ENCODE measurements at places on chromosomes 5 and 9. TPM values are rescaled to one million over a fixed set of nuclear protein-coding genes. Genes with fewer than 3 reads are reported as not detected.

ADAMTSL2 gene
- 0.26 TPM for total RNA-seq

FANCC gene
- 21.4 TPM for total RNA-seq

NR2F1 gene
- total RNA-seq, result 55.0 TPM

PSD2 gene
- total RNA-seq, result not detected

TAF11L10 gene
- not detected for total RNA-seq

NUTM2G gene
- total RNA-seq, result not detected

NTRK2 gene
- 13.5 TPM for total RNA-seq

ZNF300 gene
- 6.8 TPM for total RNA-seq

CENPK gene
- not detected for total RNA-seq

MSH3 gene
- 21.0 TPM for total RNA-seq

KCNN2 gene
- total RNA-seq, result 3.6 TPM

PCDHGB3 gene
- 5.9 TPM for total RNA-seq

IRX2 gene
- 0.77 TPM for total RNA-seq

WDR38 gene
- 1.9 TPM for total RNA-seq

CDX1 gene
- total RNA-seq, result 0.34 TPM

EGFL7 gene
- total RNA-seq, result 436 TPM

MCIDAS gene
- not detected for total RNA-seq

SPATA31A3 gene
- not detected for total RNA-seq

TRPM6 gene
- total RNA-seq, result 2.3 TPM

LSM11 gene
- total RNA-seq, result 14.3 TPM

DMRT3 gene
- under 0.01 TPM for total RNA-seq

GARNL3 gene
- total RNA-seq, result 79.7 TPM

FOXI1 gene
- not detected for total RNA-seq

PLPP7 gene
- 6.3 TPM for total RNA-seq

RNF180 gene
- total RNA-seq, result 45.4 TPM

BRINP1 gene
- total RNA-seq, result not detected

IFNK gene
- not detected for total RNA-seq

ERMP1 gene
- 34.9 TPM for total RNA-seq

ADGRD2 gene
- total RNA-seq, result not detected

RAB14 gene
- 69.0 TPM for total RNA-seq

PCYOX1L gene
- 4.4 TPM for total RNA-seq

CYLC2 gene
- not detected for total RNA-seq

STK32A gene
- not detected for total RNA-seq

MTX3 gene
- total RNA-seq, result 18.4 TPM

MSMP gene
- total RNA-seq, result not detected

ORM2 gene
- not detected for total RNA-seq

FOXE1 gene
- total RNA-seq, result not detected

CYSTM1 gene
- 57.9 TPM for total RNA-seq

SPATA31E1 gene
- total RNA-seq, result not detected

NFIB gene
- total RNA-seq, result 85.3 TPM

IL7R gene
- 4.1 TPM for total RNA-seq

ZCCHC10 gene
- total RNA-seq, result 25.7 TPM

ANKRD34B gene
- not detected for total RNA-seq

SPATA24 gene
- not detected for total RNA-seq

NIM1K gene
- total RNA-seq, result 0.35 TPM

CARD9 gene
- total RNA-seq, result 10.6 TPM

NR4A3 gene
- total RNA-seq, result under 0.01 TPM

GPR151 gene
- not detected for total RNA-seq

ZNF483 gene
- total RNA-seq, result 60.2 TPM

UBE2B gene
- total RNA-seq, result 44.5 TPM

SLC46A2 gene
- not detected for total RNA-seq

All from uterus (tissue), 4 donors.